ENCODE measurements at places on chromosomes 7 and 10.

DNA sequence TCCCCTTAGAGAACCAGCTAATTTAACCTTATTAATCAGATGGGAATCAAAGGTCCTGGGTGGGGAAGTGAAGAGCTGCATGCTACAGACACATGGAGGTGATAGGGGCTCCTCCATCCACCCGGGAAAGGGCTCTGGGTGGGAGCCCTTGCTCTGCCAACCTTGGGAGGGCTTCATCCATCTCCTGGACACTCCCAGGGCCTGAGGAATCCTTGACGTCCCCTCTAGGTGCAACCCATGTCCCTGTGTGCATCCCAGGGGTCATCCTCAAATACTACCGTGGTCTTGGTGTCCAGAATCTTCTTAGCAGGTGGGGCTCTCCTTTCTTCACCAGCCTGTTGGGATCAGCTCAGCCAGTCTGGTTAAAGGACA is 55.4 kb upstream of the IGFBP3 start:
- no peak for DNase-seq

GRCh38 chr7:50404392-50404791 is 45.8 kb downstream of the FIGNL1 start:
- DNase-seq, result no peak

DNA sequence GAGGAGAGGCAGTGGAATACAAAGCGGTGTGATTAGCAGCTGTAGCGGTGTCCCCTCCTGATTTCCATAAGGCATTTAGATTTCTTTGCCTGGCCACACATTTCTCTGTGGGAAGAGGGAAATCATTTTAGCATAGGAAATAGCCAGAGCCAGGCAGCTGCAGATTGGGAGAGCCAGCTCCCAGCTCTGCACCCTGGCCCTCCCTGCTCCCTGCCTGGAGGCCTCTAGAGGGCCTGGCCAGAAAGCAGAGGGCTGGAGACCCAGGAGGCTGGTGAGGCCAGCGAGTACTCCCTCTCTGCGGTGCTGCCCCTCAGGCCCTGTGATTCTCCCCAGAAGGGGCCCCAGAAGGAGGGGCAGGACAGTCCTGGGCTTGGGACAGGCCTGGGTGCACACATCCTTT is 85.7 kb downstream of the C10orf105 start:
- DNase-seq, result no peak

DNA sequence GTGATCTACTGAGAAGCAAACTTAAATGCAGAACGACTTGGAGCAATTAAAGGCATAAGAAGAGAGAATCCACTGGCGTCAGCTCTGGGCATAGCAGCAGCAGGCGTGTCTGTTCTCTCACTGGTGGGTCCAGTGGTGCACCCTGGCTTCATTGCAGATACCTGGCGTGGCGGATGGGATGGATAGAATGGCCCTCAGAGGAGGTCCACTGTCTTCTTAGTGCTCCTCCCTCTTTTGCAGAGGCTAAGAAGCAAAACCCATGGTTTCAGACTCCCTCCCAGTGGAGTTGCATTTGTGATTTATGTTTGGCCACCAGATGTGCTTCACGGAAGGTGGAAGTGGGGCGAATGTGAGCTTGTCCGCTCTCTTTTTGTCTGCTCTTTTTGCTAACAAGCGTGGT is 28.4 kb upstream of the PRKAG2 start:
- DNase-seq, result no peak
